ENCODE measurements at places on chromosomes 2 and 18.

GRCh38 chr2:127270663-127271062, 23.3 kb downstream of the ERCC3 start:
- DNase-seq: no peak

DNA sequence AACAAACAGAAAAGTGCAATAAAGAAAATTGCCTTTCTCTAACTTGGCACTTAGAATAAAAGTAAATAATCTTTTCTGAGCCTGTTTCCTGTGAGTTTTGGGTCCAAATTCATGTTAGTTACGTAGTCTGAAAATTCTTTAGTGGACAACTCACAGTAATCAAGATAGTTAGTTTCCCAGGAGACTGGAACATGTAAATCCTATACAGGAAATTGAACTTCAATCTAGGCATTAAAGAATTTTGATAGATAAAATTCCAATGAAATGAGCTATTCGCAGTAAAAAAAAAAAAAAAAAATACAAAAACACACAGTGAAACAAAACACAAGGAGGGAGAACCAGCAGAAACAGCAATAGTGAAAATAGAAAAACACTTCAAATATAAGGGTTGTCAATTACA, 83.8 kb upstream of the REG3G start:
- DNase-seq: no peak

GRCh38 chr2:95353613-95354468, 48.7 kb upstream of the FAHD2A start:
- DNase-seq: no peak

- no peak for DNase-seq
Observed at GRCh38 chr2:112321375-112322320, 46.3 kb downstream of the ZC3H6 start.

Data from transverse colon (tissue), 4 donors.